ENCODE measurements at places on chromosomes 3 and 15. TPM values are rescaled to one million over a fixed set of nuclear protein-coding genes. Genes with fewer than 3 reads are reported as not detected.

ITIH1 gene
- total RNA-seq: not detected

PPP2R3A gene
- total RNA-seq: 98.1 TPM

CD86 gene
- 3.7 TPM for total RNA-seq

OIP5 gene
- total RNA-seq: not detected

GP5 gene
- total RNA-seq: not detected

WDR49 gene
- total RNA-seq: 2.6 TPM

ELL3 gene
- 1.4 TPM for total RNA-seq

DNA sequence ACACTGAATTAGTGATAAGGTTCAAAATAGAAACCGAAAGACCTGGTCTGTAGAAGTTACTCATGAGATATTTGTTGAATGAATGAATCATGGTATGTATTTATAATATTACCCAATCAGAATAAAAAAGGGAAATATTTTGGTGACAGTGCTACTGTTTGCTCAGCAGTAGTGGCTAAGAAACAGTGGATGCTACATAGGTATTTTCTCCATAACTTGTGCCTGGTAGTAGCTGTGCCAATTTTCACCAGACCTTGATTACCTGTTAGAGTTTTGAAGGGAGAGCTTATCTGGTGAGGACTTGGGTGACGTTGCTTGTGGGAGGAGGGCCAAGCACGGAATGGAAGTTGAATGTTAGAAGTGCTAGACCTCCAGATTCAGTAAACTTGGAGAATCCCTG, 14.3 kb downstream of the LIMD1 start:
- peak; percentile 33 for DNase-seq

DNA sequence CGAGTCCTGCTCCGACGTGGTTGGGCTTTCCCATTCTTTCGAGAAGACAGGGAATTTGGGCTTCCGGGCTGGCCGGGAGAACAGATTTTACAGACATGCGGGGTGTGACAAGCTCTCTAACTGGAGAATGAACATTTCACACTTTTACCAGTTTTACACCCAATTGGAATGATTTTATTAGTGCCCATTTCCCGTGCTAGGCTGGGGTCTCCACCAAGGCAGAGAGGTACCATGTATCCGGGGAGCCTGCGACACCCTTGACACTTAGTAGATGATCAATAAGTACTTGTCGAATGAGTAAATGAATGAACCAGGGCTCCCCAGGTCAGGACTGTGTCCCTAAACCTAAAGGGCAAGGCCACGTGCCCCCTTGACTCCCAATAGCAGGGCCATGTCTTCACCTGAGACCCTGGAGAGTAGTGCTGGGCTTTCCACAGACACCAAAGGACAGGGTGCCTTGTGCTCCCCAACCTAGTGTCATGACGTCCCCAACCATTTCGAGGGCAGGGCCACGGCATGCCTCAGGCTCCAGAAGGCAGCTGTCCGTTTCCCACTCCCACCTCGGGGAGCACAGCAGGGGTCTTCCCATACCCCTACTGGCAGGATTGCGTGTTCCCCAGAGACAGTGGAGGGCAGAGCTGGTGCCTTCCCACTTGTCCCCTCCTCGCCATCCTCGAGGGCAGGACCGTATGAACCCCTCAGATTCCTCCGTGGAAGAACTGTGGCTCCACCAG, 679 bp upstream of the MYD88 start:
- no peak for DNase-seq

GRCh38 chr3:64773137-64773536, 85.3 kb upstream of the ADAMTS9 start:
- no peak for DNase-seq

GRCh38 chr3:185797993-185798830, 26.6 kb downstream of the IGF2BP2 start:
- DNase-seq: no peak

GRCh38 chr3:77141423-77141822, 101.5 kb downstream of the ROBO2 start:
- DNase-seq: no peak

DNA sequence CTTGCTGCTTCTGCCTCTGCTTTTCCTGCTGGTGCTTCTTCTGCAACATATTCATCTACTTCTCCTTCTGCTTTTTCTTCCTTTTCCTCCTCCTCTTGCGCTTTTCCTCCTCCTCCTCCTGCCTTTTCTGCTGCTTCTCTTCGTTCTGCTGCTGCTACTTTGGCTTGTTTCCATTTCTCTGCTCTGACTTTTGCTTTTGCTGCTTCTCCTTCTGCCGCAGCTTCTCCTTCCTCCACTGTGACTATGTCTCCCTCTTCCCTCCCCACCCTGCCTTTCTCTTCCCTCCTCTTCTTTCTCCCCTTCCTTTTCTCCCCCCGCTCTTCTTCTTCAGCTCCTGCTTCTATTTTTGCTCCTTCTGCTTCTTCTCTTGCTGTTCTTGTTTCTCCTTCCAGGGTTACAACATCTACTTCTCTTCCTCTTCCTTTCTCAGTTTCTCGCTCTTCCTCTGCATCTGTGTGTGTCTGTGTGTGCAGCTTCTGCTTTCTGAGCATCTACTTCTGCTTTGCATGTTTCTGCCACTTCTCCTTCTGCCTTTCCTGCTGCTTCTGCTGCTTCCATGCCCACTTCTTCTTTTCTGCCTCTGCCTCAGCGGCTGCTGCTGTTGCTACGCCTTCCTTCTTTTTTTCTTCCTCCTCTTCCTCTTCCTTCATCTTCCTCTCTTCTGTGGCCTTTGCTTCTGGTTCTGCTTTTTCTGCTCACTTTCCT, 51.4 kb downstream of the FAM43A start:
- DNase-seq: no peak

DNA sequence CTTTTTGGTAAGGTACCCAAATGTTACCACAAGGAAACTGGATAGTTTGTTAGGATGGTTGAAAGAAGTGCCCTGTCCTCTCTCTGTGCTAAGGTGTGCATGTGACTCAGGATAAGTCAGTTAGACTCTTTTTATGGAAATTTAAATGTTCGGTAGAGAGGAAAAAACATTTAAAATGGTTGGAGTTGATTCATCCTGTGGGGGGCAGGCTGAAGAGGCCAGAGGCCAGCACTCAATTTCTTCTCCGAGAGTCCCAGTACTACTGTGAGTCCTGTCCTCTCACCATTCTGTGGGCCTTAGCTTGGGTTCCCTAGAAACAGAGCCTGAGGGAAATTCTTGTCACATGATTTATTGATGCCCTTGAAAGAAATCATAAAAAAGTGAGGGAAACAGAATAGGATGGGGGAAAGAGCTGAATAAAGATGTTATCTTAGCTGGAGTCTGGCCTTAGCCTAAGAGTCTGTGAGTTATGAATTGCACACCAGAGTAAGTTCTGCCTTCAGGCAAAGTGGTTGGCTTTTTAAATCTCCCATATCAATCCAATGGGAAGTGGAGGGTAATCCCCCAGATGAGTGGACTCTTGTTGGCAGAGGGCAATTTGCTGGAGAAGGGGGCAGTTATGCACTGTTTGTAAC, 106.5 kb upstream of the GALNT15 start:
- DNase-seq: no peak

GRCh38 chr3:156816091-156816793, 9.9 kb upstream of the LEKR1 start:
- DNase-seq: peak; percentile 48

DNA sequence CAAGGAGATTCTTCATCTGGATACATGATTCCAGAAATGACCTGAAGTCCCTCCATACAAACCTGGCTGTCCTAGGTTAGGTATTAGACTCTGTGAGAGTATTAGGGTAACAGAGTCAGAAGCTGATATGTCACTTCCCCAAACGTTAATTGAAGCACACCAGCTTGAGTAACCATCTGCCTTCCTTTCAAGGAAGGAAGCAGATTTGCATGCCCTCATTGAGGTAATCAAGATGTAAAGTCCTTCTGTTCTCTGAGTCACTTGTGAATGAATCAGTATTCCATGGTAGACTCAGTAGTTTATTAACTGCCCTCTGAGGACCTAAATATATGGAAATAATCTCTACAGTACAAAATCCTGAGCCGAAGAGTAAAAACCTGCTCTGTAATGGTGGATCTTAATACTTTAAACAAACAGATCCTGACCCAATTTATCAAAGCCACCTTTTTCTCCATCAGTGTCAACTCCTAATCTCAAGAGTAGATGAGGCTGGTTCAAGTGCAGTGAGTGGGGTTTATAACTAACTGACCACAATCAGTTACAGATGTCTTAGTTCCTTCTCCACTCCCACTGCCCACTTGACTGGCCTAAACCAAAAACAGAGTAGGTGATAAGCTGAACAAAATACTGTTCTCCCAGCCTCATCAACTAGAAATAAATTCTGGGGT, 246.2 kb upstream of the CHRM5 start:
- no peak for DNase-seq
